Kidney (tissue), 22 donors: ENCODE measurements at places on chromosomes 6 and 20. TPM values are rescaled to one million over a fixed set of nuclear protein-coding genes. Genes with fewer than 3 reads are reported as not detected.

Gene ASF1A
- 15.1 TPM for total RNA-seq

Gene MYL9
- total RNA-seq, result 294 TPM

Gene RCAN2
- 25.7 TPM for total RNA-seq

DNA sequence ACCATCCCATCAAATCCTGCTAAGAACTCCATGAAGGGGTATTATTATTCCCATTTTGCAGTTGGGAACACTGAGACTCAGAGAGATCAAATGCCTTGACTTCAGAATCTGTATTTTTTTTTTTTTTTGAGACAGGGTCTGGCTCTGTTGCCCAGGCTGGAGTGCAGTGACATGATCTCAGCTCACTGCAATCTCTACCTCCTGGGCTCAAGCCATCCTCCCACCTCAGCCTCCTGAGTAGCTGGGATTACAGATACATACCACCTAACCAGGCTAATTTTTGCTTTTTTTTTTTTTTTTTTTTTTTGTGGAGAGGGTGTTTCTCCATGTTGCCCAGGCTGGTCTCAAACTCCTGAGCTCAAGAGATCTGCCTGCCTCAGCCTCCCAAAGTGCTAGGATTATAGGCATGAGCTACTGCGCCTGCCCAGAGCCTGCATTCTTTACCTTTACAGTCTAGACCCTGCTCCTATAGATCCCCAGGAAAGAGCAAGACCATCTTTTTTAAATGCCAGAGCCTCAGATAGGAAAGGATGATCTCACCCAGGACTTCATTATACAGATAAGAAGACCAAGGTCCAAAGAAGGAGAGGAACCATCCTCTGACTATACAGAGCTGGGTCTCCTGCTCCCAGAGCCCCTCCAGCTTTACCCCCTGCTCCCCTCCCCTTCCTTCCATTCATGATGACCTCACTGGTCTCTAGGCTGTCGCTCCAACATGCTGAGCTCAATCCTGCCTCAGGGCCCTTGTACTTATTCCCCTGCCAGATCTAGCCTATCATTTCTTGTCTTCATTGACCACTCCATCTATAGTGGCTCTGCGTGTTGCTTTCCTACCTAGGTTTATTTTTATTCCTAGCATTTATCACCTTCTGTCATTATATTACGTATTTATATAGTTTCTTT lies 138.6 kb downstream of the CEBPB start:
- no peaks in the 10 kb centered on the region for H3K27me3 ChIP-seq
- H3K36me3 ChIP-seq, result no peaks in the 10 kb centered on the region
- no peaks in the 10 kb centered on the region for H3K4me1 ChIP-seq
- H3K27ac ChIP-seq, result no peak overlapping the region
- DNase-seq, result no peak

Gene SCRT2
- total RNA-seq, result not detected

Gene THBD
- 48.1 TPM for total RNA-seq

DNA sequence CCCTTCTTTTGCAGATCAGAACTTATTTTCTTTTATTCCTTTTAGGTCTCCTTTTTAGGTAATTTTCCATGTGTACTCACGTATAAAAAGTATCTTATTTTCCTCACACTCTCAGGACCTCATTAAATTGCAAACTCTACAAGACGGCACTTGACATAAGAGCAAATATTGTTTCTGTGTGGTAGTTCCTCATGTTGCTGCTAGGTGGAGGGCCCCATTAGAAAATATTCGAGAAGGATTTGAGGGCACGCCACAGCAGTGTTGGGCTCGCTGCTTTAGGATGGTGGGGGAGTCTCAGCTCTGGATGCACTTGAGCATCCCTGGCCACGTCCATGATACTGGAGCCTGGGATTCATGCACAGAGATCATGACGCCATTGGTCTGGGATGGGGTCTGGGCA lies 64.9 kb upstream of the ZFP64 start:
- H3K27ac ChIP-seq, result no peak overlapping the region
- H3K36me3 ChIP-seq, result no peaks in the 10 kb centered on the region
- H3K4me3 ChIP-seq, result no peak overlapping the region
- H3K27me3 ChIP-seq, result no peaks in the 10 kb centered on the region

- H3K36me3 ChIP-seq, result no peaks in the 10 kb centered on the region
- DNase-seq, result no peak
- no peak overlapping the region for H3K27ac ChIP-seq
- no peaks in the 10 kb centered on the region for H3K27me3 ChIP-seq
Measured at GRCh38 chr6:56168596-56168995, 78.8 kb downstream of the COL21A1 start.

DNA sequence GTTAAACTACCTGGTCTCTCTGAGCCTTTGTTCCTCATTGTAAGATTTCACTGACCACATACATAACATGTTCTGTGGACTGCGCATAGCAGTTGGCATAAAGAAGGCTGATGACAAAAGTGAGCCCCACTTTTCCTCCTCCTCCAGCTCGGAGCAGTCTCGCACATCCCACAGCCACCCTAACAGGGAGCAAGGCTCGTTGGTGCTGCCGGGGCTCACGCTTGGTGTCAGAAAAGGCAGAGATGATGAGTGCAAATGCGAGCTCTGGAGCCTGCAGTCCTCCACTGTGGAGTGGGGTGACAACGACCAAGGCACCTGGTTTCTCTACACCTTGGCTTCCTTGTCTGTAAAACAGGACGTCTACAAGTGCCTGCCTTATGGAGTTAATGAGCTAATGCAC lies 9.7 kb downstream of the TGM3 start:
- DNase-seq, result no peak
- no peaks in the 10 kb centered on the region for H3K27me3 ChIP-seq
- no peak overlapping the region for H3K4me3 ChIP-seq
- H3K36me3 ChIP-seq, result no peaks in the 10 kb centered on the region

Gene CRYBG1
- 32.6 TPM for total RNA-seq

- H3K4me1 ChIP-seq, result no peaks in the 10 kb centered on the region
- no peak for DNase-seq
- no peaks in the 10 kb centered on the region for H3K36me3 ChIP-seq
- no peak overlapping the region for H3K27ac ChIP-seq
- no peak overlapping the region for H3K4me3 ChIP-seq
Measured at GRCh38 chr6:109715616-109716015, 24.5 kb downstream of the FIG4 start.
